ENCODE measurements at places on chromosomes 6 and 20.

DNA sequence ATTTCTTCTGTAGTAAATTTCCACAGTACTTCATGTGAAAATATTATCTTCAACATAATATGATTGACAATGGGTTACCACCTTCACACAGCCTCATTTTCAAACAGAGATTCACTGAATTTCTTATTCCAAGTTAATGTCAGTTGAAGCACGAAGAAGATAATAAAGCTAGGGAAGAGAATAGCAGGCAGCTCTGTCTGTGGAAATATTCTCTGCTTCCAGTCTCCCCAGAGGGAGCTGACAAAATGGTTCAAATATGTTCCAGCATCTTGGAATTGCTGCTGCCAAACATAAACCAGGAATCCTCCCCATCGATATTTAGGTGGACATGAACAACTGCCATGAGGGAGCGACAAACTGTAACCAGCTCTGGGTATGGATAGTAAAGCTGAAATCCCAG lies 224.8 kb downstream of the GJA1 start:
- DNase-seq, result no peak

DNA sequence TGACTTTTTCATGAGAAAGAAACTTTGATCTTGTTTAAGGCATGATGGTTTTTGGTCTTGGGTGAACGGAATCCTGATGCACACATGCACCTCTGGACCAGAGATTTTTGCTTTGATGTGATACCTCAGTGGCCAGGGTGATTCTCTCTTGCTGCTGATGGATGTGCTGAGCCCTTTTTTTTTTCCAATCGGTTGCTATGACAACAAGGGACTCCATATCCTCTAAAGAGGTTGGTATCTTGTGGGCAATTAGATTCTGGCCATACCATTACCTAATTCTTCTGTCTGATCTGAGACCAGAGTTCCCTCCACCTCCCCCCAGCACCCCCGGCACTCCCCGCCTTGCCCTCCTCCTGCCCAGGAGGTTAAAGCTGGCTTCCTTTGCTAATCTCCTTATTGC lies 24.9 kb downstream of the PDYN start:
- no peak for DNase-seq

DNA sequence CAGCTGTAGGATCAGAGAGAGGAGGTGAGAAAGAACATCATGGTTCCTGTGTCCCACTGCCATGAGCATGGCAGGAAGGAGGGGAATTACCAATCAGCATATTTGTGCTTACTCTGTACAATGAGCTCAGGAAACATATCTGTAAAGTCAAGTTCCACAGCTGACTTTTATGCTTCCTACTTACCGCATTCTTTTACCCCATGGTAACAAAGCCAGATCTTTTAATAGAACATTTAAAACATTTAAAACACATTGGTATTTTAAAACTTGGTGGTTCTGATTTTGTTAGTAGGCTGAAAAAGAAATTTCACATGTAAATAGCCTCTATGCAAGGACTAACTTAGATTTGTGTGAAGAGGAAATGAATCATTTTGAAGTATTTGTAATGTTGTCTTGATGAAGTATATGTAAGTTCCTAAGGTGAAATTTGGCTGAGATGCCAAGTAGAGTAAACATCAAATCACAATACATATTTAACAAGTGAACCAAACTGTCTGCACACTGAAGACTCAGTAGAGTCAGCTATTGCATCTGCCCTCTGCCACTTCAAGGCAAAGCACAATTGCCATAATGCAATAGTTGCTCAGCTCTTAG lies 114.7 kb downstream of the GJA10 start:
- no peak for DNase-seq

GRCh38 chr6:158017621-158018040 lies 36.0 kb downstream of the SYNJ2 start:
- no peak for DNase-seq

DNA sequence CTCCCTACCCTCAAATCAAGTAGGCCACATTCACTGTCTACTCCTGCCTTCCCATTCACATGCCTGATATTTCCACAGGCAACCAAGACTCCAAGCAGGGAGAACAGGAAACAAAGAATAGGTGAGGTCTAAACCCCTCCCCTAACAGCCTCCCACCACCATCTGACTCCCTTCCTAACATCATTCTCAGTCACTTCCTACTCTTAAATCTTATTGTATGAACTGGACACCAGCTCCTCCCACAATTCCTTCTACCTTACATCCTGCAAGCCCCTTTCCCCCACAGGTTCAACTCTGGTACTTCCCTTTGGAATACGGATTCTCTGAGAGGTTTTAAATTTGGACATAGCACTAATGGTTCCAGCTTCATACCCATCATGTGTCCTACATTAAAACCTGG lies 944 bp upstream of the C6orf136 start:
- DNase-seq, result no peak

GRCh38 chr20:39013662-39014109 lies 51.5 kb downstream of the DHX35 start:
- no peak for DNase-seq

All from esophagus squamous epithelium (tissue), 5 donors.